ENCODE measurements at places on chromosomes 6 and 20.

DNA sequence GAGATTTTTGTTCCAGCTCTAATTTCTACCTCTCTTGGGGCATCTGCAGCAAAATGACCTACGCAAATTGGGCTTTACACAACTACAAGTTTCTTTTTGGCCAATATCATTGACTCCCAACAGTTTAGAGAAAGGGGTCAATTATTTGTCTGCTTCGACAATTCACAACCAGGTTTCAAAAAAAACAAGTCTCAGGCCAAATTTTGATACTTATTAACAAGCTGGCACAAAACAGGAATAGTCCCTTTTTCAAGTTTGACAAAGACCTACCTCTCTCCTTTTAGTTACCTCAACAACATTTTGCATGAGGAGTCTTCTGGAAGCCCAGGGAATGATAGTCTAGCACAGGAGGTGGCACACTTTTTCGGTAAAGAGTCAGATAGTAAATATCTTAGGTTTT is 97.9 kb upstream of the TSHZ2 start:
- no peak for ATAC-seq

DNA sequence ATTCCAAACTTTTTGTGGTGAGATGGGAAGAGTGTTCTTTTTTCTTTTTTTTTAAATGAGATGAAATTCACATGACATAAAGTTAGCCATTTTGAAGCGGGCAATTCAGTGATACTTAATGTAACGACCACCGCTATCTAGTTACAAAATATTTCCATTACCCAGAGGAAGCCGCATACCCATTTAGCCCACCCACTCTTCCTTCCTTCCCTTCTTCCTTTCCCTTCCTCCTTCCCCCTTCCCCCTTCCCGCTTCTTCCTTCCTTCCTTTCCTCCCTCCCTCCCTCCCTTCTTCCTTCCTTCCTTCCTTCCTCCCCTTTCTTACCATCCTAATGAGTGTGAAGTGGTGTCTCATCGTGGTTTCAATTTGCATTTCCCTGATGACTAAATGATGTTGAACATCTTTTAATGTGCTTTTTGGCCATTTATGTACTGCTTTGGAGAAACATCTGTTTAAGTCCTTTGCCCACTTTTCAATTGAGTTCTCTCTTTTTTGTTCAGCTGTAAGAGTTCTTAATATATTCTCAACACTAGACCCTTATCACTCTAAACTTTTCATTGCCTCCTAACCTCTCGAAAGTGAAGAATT is 371.1 kb downstream of the FARS2 start:
- no peak for ATAC-seq

DNA sequence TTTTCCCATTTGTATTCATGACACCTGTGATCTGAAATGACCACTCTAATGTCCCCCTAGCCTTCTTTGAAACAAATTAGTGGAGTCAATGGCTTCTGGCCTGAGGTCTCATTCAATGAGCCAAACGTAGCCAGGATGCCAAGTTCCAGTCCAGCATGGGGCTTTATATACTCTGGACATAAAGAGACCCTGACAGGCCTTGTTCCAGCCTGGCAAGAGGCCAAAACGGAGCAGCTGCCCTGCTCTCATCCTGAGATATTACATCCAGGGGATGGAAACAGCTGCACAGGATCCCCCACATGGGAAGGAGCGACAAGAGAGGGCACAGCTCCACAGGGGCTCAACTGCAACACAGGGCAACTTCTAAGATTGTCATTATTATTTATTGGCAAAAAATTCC is 437.8 kb downstream of the CDH26 start:
- no peak for ATAC-seq

DNA sequence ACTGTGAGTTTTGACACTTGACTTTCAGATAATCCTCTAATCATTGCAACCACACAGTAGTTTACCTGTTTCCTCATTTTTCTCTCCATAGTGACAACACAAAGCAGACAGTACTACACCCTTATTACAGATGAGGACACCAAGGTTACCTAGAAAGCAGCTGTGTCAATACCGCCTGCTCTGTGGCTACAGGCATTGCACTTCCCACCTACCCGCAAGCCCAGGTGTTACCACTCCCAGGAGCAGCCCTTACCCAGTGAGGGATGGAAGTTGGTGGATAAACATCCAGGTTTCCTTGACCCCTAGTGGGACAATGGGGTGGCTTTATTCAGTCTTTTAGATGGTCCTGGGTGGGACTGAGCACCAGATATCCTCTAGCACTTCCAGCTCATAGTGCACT is 503.6 kb downstream of the PTPRT start:
- ATAC-seq: no peak

Measured in motor neuron (in vitro differentiated cells).